Vagina (tissue), 2 donors: ENCODE measurements at places on chromosomes 4 and X. TPM values are rescaled to one million over a fixed set of nuclear protein-coding genes. Genes with fewer than 3 reads are reported as not detected.

The BANK1 gene
- 1.5 TPM for total RNA-seq

The CT45A1 gene
- total RNA-seq, result not detected

DNA sequence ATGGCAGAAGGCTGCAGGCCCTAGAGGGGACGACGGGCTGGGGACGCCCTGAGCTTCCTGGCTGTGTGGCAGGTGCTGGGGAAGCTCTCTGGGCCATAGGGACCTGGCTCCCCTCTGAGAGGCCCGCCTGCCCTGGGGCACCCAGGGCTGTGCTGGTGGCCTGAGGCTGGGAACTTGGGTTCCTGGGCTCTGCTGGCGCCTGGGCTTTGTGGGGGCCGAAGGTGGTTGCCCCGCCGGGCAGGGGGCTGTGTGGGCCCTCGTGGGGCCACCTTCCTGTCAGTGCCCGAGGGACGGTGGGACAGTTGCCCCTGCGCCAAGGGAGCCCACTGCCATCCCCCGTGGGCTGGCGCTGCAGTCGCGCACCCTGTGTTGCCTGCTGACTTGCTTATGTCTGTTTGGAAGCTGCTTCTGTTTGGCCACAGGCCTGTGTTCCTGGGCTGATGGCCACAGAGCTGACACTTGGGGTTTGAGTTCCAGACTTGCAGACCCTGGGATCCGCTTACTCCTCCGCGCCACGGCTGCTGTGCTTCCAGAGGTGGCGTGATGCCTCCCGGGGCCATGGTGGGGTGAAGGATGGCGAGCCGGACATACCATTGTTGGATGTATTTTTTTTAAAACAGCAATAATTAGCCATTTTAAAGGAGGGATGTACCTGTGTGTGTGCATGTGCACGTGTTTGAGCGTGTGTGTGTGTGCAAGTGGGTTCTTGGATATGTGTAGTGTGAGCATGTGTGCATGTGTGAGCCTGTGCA, 8.5 kb downstream of the NAT8L start:
- DNase-seq, result no peak

The RHOXF1 gene
- total RNA-seq, result not detected

The MTMR8 gene
- 7.9 TPM for total RNA-seq

The TCP11X2 gene
- not detected for total RNA-seq

DNA sequence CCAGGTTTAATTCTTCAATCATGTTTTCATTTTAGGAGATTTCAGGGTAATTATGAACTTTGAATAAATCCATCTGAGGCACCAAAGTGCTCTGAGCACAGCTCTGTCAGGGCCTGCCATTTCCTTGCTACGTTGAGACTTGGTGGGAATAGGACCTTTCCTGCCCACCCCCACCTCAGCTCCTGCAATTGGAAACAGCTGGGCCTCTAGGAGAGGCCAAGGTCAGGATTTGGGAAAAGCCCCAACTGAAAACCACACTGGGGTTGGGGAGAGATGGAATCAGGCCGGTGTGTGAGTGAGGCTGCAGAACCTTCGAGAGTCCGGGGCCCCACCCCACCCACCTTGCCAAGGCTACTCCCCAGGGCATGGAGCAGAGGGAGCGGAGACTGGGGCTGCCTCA, 212.7 kb upstream of the BCOR start:
- DNase-seq, result no peak

DNA sequence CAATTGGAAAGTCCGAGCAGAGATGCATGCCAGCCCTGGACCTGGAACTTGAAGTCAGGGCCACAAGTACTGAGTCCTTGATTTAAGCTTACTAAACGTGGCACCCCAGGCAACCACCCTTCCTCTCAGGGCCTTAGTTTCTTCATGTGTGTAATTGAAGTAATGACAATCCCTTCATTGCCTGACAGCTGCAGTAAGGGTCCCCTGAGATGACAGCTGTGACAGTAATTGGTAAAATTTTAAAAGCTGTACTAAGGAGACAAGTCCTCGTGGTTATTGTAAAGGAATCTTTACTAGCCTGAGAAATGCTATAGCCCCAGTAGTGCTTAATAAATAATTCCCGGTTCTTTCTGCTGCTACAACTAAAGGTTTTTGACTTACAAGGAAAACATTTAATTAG, 175.1 kb upstream of the RADX start:
- DNase-seq, result no peak

DNA sequence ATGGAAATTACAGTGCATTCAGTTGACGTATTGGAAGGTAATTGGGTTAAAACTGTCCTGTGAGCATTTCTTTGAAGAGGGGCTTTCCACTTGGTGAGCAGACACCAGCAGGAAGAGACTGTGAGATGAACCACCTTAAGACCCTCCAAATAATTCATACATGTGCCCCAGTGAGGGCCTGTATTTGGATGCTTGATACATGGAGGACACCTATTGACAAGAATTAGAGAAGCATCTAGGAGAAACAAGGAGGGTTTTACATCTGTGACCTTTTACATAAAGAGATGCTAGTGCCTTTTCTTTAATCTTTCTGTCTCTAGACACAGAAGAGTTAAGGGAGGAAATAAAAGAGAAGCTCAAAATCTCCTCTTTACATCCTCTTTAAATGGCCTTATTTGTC, 1115.3 kb upstream of the IGFBP7 start:
- no peak for DNase-seq

- DNase-seq, result no peak
Observed at GRCh38 chr4:189613207-189613606, 327.5 kb upstream of the FRG1 start.

DNA sequence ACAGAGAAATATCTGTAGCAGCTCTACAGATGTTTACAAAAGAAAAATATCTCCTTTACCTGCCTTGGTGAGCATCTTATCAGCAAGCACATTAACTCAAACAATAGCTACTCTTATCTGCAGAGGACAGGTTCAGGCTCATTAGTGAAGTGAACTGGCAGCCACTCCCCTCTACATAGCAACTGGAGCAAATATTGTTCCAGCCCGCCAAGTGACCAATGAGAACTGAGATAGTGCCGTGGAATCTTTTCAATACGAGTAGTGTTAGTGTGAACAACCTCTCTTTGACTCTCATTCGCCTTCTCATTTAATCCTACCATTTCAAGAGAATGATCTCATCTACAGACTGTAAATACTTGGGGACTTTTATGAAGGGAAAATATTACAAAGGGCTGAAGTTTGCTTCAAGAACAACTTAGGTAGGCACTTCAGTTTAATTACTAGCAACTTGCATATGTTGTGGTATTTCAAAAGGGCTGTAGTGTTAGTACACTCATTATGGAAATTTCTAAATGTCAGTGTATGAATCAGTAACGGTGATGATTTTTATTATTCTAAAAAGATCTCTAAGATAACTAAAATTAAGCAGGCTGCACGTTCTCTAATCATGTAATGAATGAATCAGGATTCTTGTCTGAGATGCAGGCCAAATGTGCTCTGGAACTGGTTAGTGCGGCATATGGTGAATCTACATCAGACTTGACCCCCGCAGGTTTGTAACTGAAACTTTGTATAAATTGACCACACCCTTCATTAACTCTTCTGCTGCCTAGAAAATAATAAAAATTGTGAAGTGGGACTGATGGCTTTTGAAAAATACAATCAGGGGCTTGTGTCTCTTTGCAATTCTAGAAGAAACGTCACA, 72.4 kb downstream of the PALLD start:
- DNase-seq, result no peak
